ENCODE measurements at places on chromosomes 2 and 18.

DNA sequence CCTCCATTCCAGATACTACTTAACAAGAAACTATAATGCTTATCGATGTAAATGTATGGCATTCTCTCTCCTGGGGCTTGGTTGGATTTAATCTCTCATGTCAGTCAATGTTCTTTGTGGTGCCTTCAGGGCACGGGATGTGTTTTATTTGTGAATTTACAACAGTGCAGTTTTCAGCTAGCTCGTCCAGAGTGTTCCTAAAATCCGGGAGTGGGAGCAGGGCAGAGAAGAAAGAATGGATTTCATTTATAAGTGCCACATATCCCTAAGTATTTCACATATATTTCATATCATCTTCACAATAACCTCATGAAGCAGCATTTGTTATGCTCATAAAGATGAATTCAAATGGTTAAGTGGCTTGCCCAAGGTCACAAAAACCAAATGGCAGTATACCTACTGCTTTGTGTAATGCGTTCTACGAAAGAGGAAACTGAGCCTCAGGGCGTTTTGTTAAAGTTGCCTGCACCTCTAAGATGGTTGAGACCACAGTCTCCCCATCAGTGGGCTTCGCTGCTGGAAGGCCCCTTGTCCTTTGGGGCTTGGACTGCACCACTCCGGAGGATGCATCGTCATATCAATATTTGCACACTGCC, 134.7 kb upstream of the MGAT5 start:
- no peak for DNase-seq

- DNase-seq, result no peak
These were observed 52.0 kb upstream of the HS6ST1 start for GRCh38 chr2:128370468-128371247.

- DNase-seq, result no peak
These were observed 19.2 kb downstream of the FMNL2 start for GRCh38 chr2:152354069-152354755.

GRCh38 chr18:53527365-53527764, 697.1 kb downstream of the MBD2 start:
- DNase-seq, result no peak

DNA sequence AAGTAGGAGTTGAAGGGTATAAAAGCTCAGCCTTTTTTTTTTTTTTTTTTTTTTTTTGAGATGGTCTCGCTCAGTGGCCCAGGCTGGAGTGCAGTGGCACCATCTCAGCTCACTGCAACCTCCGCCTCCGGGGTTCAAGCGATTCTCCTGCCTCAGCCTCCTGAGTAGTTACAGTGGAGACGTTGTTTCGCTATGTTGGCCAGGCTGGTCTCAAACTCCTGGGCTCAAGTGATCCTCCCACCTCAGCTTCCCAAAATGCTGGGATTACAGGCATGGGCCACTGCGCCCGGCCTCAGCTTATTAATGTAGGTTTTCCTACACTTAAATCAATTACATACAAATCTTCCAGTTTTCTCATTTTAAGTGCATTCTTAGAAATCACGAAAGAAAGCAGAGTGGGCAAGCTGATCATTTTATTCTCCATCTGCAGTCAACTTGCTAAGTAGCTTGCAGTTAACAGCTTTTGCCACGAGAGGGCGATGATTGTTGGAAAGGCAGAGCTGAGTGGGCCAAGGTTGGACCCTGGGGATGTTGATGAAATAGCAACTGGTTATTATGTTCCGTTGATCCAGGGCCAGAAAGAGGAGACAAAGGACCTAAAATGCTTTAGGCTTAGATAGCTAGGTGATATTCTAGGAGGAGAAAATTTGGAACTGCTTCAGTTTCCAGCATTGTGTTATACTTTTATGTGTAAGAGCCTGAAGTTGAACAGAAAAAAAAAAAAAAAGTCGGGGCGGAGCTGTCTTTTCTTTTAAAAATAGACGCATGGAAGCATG, 234.4 kb upstream of the EPAS1 start:
- DNase-seq, result no peak

DNA sequence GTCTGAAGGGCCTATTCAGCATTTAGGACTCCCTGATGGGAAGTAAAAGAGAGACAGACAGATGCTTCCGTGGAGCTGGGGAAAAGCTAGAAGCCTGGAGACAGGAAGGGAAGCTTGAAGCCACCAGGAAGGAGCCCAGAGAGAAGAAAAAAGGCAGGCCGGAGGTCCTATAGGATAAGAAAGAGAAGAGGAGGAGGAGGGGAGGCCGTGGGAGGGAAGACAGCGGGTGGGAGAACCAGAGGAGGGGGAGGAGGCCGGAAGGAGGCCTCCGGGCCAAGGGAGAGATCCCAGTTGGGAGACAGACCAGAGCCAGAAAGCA, 107.1 kb upstream of the PKDCC start:
- DNase-seq, result no peak

DNA sequence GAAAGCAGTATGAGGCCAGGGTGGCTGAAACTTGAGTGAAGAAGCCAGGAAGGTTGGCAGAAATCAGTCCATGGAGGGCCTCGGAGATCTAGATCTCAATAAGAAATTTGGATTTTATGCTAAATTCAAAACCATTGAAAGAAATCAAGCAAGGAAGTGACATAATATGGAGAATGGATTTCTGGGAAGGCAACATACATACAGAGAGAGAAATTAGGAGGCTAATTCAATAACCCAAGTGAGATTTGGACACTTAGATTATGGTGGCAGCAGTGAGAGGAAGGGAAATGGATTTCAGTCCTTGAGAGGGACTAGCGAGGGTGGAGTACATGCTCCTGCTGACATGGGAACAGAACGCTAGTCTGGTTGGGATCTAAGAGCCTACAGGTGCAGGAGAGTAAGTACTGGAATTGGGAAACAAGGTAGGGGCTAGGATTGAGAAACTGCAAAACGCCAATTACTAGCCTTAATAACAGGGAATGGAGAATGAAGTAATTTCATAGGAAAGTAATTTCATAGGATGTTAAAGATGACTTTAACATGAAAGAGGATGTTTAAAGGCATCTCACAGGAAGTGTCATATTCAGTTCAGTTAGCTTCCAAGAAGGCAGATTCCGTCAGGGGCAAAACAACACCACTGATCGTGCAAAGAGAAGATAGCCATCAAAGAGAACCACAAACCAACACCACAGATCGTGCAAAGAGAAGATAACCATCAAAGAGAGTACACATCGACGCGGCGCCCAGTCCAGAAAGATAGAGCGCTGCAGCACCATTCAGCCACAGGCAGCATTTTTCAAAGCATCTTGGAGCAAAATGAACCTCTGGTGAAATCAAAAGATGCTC, 27.2 kb downstream of the CDKL4 start:
- no peak for DNase-seq

DNA sequence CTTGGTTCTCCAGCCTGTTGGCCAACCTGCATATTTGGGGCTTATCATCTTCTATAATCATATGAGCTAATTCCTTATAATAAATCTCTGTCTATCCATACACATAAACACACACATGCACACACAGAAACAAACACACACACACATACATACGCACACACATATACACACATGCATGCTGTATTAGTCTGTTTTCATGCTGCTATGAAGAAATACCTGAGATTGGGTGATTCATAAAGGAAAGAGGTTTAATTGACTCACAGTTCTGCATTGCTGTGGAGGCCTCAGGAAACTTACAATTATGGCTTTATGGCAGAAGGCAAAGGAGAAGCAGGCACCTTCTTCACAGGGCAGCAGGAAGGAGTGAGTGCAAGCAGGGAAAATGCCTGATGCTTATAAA, 707.4 kb upstream of the CDH2 start:
- DNase-seq, result no peak

DNA sequence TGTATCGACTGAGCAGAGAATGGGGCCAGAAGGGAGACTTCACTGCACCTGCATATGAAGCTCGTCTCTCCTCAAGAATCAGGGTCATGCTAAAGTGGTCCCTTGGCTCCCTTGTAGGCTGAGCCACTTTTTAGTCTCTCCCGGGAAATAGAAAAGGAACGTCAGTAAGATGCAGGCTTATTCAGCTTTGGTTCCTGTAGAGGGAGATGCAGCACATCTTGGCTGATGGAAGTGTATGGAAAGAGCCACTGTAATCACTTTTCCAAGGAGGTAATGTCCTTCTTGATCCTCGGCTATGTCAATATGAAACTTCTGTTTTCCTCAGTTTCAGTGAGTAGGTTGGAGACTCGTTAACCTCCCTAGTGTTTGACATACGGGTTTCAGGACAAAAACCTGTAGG, 235.2 kb downstream of the GCA start:
- DNase-seq, result no peak

GRCh38 chr2:240775905-240776304, 44.1 kb downstream of the KIF1A start:
- no peak for DNase-seq

GRCh38 chr2:235605312-235606003, 111.6 kb downstream of the AGAP1 start:
- no peak for DNase-seq

DNA sequence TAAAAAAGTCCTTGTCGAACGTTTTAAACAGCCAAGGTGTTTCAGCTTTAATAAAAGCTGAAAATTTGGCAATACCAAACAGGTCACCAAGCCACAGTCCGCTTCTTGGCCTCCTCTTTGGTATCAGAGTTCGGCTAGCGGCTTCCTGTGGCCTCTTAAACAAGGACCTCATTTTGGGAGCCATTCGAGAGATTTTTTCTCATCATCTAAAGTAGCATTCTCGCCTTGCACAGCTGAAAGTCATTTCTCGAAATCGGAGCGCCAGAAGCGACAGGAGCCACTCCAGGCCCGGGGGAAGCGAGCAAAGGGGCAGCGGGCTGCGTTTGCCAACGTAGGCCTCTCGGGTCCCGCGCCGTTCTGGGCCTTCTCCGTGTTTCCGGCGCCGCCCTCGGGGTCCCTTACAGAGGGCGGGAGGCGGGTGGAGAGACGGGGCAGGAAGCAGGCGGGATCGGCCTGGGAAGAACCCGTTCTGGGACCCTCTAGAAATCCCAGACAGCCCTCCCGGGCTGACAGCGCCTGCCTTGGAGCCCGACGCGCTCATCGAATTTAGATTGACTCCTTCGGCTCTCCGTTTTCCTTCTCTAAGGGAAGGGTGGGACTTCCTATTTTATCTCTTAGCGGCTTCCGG, 522 bp upstream of the ZNF407 start:
- DNase-seq, result no peak

DNA sequence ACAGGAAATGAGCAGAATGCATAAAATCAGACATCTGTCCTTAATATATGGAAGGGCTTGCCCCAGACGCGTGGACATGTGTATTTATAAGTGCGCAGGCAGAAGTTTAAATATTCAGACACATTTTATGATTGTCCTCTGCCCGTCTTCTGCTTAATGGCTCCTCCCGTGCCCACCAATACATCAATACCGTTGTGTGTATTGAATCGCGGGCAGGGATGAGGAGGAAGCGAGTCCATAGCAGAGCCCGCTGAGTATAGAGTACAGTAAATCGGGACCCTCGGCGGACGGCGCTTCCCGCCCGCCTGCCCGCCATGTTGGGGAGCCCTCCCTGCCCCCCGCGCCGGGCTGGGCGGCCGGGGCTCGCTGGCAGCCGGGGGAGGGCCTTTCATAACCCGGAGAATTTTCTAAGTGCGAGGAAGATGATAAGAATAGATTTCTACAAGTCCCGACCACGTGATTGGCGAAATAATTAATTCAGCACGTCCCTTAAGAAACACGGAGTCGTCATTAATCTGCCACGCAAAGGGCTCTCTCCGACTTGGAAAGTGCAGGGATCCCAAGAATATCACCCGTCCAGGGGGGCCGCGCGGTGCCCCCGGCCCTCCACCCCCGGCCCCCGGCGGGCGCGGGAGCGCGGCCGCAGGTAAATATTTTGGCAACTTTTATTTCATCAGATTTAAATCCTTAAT, at the start of gene HOXD3:
HOXD3 (plus strand) TSS at position 501 of the 692 bp plus-strand sequence. CDS start 11,808 bp downstream, outside the sequence.
- DNase-seq, result no peak

DNA sequence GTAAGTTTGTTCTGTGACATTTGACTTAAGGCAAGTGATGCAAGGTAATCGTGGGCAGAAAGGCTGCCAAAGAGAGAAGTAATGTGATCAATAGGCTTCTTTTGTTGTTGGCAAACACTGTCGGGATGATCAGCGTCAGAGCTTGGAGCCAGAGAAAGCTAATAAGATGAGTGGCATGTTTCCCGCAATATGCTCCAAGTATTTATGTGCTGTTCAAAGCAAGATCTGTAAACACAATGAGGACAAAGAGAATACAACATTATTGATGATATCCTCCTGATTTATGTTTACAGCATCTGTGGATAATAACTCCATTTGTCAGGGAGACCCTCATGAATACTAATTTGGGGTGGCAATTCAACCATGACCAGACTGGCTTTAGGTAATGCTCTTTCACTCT, 603.3 kb downstream of the TDRD15 start:
- DNase-seq, result no peak

- DNase-seq, result no peak
These were observed 11.2 kb downstream of the SLC40A1 start for GRCh38 chr2:189569295-189569910.

DNA sequence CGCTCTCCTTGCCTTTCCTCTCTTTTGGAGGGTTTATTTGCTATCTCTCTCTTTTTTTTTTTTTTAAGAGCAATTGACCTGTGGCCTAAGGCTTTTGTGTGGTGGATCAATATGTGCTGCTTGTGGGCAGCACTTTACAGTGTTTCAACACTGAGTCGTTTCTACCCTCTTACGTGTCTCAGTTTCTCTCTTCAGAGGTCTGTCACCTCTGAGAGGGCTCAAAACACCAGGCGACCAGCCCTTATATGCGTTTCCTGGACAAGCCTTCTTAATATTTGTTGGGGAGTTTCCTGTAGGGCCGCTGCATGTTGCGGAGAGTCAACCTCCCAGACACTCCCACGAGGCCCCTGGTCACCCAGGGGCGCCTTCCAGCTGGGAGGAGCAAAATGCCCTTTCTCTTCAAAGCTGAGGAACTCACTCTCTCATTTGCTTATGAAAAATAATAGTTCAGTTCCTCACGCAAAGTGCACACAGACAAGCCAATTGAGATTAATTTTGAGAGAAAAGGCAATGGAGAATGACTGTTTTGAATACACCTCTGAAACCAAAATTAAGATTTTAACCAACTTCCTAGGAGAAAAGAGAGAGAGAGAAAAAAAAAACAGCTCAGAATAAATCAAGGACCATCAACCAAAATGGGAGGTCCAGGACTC, 96.3 kb upstream of the B3GNT2 start:
- DNase-seq, result no peak

DNA sequence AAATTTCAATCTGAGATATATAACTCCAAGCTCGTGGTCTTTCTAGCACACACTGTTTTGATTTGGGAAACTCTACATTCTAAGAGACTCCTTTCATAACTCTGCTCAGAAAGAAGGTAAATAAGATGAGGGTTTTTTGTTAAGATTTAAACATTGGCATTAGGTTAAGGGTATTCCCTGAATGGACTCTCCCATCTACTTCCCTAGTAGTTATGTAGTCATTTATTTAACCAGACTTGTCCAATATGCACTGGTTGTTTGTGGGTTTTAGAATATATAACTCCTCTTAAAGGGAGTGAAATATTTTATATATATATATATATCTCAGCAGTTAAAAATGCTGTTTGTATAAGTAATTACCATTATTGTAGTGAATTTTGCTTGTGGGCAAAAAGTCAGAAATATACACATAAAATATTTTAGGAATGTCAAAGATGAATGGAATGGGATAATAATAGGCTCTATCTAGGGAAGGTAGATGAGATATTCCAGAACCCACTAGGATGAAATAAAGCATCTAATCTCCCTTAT, 61.5 kb upstream of the WDR75 start:
- no peak for DNase-seq
